GM12865 (cell line): ENCODE measurements at places on chromosomes 5 and 9.
A peak's percentile ranks its signal among the peaks of the same experiment; 100 is the strongest.

GRCh38 chr5:57007344-57007743 is 55.4 kb upstream of the MIER3 start:
- DNase-seq = peak; percentile 33

DNA sequence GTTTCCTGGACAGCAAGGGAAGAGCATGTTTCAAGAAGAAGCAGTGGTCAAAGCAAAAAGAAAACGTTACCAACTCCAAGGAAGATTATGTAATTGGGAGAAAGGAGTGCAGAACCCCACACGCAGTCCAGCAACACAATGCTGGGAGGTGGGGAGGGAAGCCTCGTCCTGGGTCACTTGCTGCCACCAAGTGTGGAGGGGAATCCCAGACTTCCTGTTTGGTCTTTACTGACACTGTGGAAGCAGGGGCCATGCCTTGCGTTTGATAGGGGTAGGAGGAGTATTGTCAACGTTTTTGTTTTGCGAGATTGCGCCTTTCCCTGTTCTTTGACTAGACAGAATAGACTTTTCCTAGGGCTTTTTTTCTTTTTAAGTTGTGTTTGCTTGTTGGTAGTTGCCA is 421.0 kb downstream of the KDM4C start:
- DNase-seq = peak; percentile 14

DNA sequence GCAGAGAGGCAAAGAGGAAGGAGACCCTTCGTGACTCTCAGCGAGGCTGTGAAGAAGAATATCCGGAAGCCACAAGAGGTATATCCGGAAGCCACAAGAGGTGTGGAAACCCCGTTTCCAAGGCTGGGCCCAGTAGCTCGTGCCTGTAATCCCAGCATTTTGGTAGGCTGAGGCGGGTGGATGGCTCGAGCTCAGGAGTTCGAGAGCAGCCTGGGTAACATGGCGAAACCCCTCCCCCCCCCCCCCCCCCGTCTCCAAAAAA is 612 bp upstream of the BBLN start:
- peak; percentile 72 for DNase-seq

GRCh38 chr9:114310471-114311450 is 12.1 kb upstream of the ORM1 start:
- DNase-seq = no peak

DNA sequence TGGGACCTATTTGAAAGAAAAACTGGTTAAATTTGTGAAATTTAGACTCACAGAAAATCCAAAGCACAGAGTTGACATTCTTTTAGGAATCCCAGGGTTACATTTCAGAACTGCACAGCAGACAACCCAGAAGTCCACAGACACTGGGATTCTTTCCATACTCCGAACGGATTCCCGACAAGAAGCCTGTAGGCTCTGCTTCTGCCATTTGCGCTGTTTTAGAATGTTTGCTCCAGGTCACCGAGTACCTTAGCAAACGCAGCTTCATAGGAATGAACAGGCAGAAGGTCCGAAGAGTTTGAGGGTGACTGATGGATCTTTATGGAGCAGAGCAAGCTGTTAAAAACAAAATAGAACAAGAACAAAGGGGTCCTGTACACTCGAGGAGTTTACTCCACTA is 84.5 kb upstream of the NFIB start:
- no peak for DNase-seq

- no peak for DNase-seq
These were observed 259.8 kb downstream of the ARRDC3 start for GRCh38 chr5:91123291-91123690.

GRCh38 chr5:159762921-159763320 is 153.4 kb upstream of the ADRA1B start:
- no peak for DNase-seq

GRCh38 chr5:137218896-137219295 is 280.2 kb downstream of the SPOCK1 start:
- no peak for DNase-seq

DNA sequence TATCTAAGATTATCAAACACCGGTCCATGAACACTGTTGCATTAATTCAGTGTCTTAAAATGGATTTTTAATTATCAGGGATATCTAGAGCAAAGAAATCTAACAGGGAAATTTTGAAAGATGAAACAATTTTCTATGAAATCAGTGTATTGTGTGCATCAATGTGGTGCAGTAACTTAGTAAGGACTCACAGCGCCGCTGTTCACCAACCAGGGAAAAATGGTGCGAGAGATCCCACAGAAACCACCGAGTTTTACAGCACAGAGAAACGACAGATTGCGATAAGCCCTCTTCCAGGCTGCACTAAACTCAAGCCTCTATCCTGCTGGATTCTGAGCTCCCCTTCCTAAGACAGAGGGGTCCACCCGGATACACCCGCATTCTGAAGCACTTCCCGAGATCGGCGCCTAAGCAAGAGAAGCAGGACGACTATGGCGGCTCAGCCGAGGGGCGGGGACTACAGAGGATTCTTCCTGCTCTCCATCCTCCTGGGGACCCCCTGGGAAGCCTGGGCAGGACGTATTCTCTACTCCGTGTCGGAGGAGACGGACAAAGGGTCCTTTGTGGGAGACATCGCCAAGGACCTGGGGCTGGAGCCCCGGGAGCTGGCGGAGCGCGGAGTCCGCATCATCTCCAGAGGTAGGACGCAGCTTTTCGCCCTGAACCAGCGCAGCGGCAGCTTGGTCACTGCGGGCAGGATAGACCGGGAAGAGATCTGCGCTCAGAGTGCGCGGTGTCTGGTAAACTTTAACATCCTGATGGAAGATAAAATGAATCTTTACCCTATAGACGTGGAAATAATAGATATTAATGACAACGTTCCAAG is at the start of gene PCDHGA7:
TSS of gene PCDHGA7 (plus strand) at position 274 of the 826 bp plus-strand sequence. CDS start at position 432, 158 bp downstream.
- no peak for DNase-seq

DNA sequence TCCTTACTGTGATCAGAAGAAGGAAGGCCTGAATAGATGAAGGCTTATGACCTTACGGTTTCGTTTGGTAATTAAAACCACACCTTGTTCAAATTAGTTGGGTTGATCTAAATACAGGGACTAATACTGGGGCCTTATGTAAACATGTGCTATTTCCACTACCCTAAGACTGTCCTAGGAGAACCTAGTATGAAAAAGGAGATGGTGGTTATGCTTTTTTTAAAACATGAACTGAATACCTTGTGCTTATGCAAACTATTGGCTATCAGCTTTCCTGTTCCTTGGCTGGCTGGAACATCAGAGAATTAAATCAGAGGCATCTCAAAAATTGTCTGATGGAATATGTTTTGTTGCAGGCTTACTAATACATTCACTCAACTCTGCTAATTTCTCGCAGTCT is 3.9 kb downstream of the MYOT start:
- DNase-seq = no peak

- no peak for DNase-seq
These were observed 1.2 kb downstream of the SPRY4 start for GRCh38 chr5:142323480-142324135.

GRCh38 chr5:74337984-74338310 is 302.6 kb downstream of the ENC1 start:
- DNase-seq = no peak

DNA sequence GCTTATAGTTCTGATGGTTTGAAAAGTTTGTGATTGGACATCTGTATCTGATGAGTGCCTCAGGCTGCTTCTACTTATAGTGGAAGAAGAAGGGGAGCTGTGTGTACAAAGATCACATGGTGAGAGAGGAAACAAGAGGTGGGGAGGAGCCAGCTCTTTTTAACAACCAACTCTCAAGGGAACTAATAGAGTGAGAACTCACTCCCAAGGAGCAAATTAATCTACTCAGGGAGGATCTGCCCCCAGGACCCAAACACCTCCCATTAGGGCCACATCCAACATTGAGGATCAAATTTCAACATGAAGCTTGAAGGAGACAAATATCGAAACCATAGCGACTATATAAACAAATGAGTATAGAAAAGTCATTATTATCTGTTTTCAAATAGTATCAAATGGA is 64.7 kb upstream of the PRLR start:
- no peak for DNase-seq

GRCh38 chr5:134634227-134634626 is 1.6 kb upstream of the SAR1B start:
- DNase-seq = no peak
